ENCODE measurements at places on chromosomes 1 and 21.

GRCh38 chr1:54952950-54953718 lies 27.3 kb upstream of the TMEM61 start:
- no peak for DNase-seq

DNA sequence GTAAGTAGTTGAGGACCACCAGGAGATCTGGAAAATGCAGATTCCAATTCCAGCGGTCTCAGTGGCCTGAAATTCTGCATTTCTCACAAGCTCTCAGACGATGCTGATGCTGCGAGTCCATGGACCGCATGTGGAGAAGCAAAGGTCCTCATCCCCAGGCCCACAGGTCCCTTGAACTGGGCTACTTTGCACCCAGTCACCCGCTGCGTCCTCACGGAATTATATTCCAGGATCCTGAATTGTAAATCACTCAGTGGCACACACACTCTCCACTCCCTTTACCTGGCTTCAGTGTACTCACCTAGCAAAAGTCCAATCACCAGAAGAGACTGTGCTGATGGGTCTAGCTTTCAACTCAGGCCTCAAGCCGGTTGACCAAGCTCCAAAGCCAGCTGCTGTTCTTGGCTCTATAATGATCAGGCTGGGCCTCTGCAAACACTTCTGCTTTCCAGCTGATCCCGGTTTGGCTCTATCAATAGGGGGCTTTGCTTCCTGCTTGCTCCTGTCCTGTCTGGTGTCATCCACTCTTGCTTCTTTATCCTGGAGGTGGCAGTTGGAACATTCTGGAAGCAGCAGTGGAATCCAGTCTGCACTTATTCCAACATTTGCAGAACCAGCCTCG lies 904 bp upstream of the RPL22 start:
- DNase-seq: no peak

DNA sequence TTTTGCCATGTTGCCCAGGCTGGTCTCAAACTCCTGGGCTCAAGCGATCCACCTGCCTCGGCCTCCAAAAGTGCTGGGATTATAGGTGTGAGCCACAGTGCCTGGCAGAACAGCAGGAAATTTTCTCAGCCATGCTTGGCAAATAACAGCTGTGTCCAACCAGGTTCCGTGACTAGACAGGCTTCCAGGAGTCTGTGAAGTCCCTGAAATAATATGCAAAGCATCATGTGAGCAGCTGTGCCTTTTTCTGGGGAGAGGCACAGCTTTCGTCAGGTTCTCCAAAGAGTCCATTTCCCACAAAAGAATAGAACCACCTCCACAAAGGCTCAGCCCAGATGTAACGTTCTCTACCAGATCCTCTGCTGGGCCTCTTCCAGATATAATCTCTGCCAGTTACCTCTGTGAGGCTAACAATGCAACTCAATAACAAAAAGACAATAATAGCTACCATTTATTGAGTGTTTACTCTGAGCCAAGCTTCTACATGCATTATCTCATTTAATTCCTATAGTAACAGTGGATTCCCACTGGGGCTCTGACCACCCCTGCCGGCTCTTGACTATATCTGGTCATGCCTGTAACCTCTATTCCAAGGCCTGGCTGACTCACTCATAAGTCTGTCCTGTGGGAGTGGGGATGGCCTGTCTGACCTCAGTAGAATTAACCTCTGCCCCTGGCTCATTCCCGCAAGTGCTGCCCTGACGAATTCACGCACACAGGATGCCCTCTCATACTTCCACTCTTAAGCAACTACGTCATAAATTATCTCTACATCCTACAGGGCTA lies 4.0 kb upstream of the NKAIN1 start:
- no peak for DNase-seq

GRCh38 chr1:95659588-95659987 lies 425.6 kb downstream of the RWDD3 start:
- no peak for DNase-seq

GRCh38 chr1:109160071-109160840 lies 46.3 kb downstream of the ELAPOR1 start:
- DNase-seq: no peak

- DNase-seq: no peak
Observed at GRCh38 chr1:189206617-189207016, 1271.0 kb downstream of the BRINP3 start.

DNA sequence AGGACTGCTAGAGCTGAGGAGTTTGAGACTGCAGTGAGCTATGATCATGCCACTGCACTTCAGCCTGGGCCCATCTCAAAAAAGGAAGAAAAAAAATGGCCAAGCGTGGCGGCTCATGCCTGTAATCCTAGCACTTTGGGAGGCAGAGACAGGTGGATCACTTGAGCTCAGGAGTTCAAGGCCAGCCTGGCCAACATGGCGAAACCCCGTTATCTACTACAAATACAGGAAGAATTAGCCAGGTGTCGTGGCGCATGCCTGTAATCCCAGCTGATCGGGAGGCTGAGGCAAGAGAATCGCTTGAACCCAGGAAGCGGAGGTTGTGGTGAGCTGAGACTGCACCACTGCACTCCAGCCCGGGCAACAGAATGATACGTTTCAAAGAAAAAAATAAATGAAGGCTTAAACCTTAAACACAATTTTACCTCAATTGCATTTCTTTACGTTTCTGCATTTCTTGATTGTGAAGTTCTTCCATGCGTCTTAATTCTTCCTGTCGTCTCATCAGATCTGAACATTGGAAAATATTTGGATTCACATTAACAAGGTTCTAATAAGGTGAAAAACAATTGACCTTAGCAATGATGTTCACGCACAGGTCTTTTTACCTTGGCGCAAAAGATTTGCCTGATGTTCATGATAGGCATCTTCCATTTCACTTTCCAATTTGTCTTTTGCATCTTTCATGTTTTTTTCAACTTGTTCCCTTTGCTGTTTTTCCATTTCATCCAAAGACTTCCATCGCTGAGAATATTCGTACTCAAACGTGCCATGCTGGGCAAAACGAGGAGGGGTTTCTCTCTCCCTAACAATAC lies 4.2 kb downstream of the SFPQ start:
- no peak for DNase-seq

- DNase-seq: no peak
Observed at GRCh38 chr1:163450986-163451385, 129.2 kb downstream of the NUF2 start.

DNA sequence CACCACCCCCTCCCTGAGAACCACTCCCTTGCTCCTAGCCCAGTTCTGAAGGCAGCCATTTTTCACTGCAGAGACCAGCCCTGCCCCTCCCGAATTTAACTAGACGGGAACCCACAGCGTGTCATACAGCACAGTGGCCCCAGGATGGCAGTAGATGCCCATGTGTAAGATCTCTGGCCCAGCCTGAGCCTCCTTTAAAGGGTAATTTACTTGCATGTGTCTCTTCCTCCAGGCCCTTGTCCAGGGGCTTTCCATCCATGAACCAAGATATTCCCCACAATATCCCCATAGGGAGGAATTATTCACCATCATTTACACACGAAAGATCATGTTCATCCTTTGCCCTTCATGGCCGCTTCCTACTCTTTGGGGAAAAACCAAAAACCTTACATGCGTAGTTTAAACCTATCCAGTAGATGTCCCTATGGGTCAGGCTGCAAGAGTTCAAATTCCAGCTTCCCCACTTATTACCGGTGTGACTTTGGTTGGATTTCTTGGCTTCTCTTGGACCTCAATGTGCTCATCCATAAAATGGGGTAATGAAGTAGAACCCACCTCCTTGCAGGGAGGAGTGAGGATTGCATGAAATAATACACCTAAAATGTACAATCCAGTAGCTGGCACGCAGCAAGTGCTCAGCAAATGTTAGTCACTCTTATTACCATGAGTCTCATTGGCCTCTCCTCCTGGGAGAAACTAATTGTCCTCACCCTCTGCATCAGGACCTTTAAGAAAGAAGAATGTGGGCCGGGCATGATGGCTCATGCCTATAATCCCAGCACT lies 4.0 kb upstream of the LACTBL1 start:
- DNase-seq: no peak

- no peak for DNase-seq
Observed at GRCh38 chr1:36737767-36738166, 255.1 kb upstream of the CSF3R start.

DNA sequence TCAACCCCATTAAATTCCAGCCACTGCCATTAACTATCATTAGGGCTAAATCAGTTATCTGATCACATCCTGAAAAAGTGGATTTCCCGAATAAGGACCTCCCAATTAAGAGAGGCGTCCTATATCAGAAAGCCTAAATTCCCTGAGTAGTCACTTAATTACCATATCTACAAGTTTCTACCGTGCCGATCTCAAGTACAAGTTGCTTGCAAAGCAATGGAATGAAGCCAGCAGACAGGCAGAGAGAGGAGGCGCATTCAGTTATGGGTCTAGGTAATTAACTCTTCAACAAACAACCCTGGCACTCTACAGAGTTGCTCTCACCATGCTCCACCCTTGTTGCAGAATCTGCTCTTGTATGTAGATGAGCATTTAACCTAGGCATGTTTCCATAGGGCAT lies 494.6 kb upstream of the RUNX1 start:
- DNase-seq: no peak

DNA sequence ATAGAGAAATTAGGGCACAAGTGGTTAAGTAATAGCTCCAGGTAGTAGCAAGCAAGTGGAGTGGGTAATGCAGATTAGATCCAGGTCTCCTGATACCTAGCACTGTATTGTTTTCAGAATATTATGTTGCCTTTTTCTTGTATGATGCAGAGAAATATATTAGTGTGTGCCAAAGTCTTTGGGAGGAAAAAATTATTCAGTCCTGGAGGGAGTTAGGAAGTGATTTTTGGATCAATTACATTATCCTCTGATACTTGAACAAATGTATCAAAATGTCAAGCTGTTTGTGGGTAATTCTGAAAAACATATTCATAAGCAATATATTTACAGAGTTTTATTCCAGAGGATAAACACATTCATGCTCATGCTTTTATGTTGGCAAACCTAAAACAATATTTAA lies 28.8 kb downstream of the TSEN15 start:
- DNase-seq: no peak

- DNase-seq: no peak
Observed at GRCh38 chr1:55445416-55445815, 230.3 kb upstream of the USP24 start.

DNA sequence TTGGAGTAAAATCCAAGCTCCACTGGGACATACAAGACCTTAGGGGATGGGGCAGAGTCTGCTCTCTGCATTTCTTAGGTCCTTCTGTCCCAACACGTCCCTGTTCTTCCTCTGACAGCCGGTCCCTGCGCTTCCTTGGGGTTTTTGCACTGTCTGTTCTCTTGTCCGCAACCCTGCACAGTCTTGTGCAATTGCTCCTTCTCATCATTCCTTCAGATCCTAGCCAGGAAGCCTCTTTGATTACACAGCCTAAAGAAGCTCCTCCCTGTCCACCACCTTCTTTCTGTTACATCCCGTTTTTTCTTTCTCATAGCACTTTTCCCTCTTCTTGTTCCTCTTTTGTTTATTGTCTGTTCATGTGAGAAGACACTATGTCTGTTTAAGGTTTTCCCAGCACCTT lies 19.9 kb downstream of the ACOT11 start:
- DNase-seq: no peak

- no peak for DNase-seq
Observed at GRCh38 chr1:214280386-214281020, 456 bp upstream of the SMYD2 start.

DNA sequence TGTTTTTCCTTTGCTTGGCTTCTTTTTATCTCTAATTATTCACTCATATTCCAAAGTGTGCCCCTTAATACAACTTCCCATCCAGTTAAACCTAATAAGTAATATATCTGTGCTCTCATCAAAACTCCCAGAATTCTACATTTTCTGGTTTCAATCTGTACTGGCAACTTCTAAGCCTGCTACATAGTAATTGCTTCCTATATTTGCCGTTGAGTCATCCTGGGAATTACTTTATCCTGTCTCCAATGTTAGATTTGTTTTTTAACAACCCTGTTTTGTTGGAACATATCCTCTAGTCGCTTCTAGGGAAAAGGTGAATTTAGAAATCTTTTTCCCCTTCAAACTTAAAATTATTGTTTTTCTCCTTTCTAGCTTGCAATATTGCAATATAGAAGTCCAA lies 620.5 kb upstream of the PKN2 start:
- DNase-seq: no peak

GRCh38 chr21:32330784-32331311 lies 32.2 kb downstream of the MRAP start:
- no peak for DNase-seq

DNA sequence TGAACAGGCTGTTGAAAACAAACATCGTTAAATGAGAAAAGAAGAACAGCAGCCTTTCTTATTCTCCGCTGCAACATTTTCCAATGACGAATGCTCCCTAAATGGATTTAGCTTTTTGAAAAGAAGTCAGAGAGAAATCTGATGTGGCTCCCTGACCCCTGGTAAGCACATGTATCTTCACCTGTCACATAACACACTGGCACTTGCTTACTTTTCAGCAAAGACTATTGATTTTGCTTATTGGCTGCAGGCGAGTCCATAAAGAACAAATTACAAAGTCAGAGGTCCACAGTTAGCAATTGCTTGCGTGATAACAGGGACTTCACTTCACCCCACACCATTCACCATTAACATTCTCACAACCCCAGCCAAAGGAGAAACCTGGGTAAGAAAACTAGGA lies 362.8 kb downstream of the GPATCH2 start:
- no peak for DNase-seq

DNA sequence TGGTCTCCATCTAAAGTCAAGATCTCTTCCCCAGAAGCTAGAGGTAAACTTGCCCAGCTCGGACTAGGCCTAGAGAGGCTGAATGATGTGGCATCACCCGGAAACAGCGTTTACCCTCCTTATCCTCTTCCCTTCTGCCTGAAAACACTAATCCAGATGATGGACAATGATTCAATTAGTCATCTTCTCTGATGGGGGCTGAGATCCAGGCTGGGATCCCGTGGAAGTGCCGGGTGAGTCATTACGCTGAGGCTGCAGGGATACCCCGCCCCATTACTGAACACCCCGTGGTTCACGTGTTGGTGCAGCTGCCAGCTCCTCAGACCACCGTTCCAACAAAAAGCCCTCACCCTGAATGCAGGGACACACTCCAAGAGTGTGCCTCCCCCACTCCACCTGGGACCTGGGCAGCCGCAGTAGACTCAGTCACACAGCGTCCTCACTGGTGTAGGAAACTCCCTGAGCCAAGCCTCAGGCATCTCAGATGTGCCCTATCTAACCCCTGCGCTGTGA lies 2.0 kb downstream of the S100A6 start:
- no peak for DNase-seq

GRCh38 chr1:234598974-234599616 lies 10.9 kb downstream of the IRF2BP2 start:
- no peak for DNase-seq

DNA sequence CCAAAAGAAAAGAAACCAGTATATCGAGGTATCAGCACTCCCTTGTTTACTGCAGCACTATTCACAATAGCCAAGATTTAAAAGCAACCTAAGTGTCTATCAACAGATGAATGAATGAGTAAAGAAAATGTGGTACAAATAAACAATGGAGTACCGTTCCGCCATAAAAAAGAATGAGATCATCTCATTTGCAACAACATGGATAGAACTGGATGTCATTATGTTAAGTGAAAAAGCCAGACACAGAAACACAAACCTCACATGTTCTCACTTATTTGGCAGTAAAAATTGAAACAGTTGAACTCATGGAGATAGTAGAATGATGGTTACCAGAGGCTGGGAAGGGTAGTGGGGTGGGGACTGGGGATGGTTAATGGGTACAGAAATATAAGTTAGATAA lies 4.3 kb upstream of the GNG5 start:
- DNase-seq: no peak
